Colonic mucosa (tissue), 4 donors: ENCODE measurements at places on chromosomes 16 and 17. TPM values are rescaled to one million over a fixed set of nuclear protein-coding genes. Genes with fewer than 3 reads are reported as not detected.

SMTNL2 gene
- 0.27 TPM for total RNA-seq

MYCBPAP gene
- 2.8 TPM for total RNA-seq

TMEM238L gene
- total RNA-seq: 68.8 TPM

TBC1D16 gene
- total RNA-seq: 19.8 TPM

HS3ST3B1 gene
- 1.1 TPM for total RNA-seq

CCNF gene
- total RNA-seq: 8.6 TPM

CCR7 gene
- 1.9 TPM for total RNA-seq

NPIPB8 gene
- total RNA-seq: 3.6 TPM

CCL4L2 gene
- 0.96 TPM for total RNA-seq

ALDOA gene
- 2,396 TPM for total RNA-seq

UMOD gene
- total RNA-seq: not detected

SLC13A5 gene
- not detected for total RNA-seq

TCAP gene
- total RNA-seq: 0.49 TPM

OTOP2 gene
- 5.7 TPM for total RNA-seq

ACAP1 gene
- 12.1 TPM for total RNA-seq

ZNF778 gene
- 6.4 TPM for total RNA-seq

SLC26A11 gene
- total RNA-seq: 8.0 TPM

CACNG3 gene
- total RNA-seq: not detected

NPIPB6 gene
- total RNA-seq: 1.2 TPM

NXN gene
- total RNA-seq: 2.6 TPM

ATP6V0A1 gene
- 93.0 TPM for total RNA-seq

KRTAP9-2 gene
- total RNA-seq: not detected

SLC13A2 gene
- 40.5 TPM for total RNA-seq

CPNE7 gene
- 0.19 TPM for total RNA-seq

TBX2 gene
- total RNA-seq: 5.0 TPM

SCARF1 gene
- total RNA-seq: 7.7 TPM

TOX3 gene
- 53.0 TPM for total RNA-seq

ALOX15B gene
- 0.52 TPM for total RNA-seq

HBQ1 gene
- not detected for total RNA-seq

CRYBA1 gene
- not detected for total RNA-seq

RPL26 gene
- 1,223 TPM for total RNA-seq

FOXN1 gene
- not detected for total RNA-seq

KRTAP1-3 gene
- not detected for total RNA-seq

CRHR1 gene
- not detected for total RNA-seq

CNTROB gene
- 40.6 TPM for total RNA-seq

CPHXL2 gene
- total RNA-seq: not detected

KCNJ12 gene
- 0.82 TPM for total RNA-seq

QPRT gene
- total RNA-seq: 102 TPM

ATP1B2 gene
- total RNA-seq: 0.54 TPM

PGAP3 gene
- total RNA-seq: 42.0 TPM

DNAH9 gene
- 0.69 TPM for total RNA-seq

CLDN6 gene
- total RNA-seq: 1.2 TPM

HBA2 gene
- total RNA-seq: 3.5 TPM

VTN gene
- total RNA-seq: 1.8 TPM

ASB16 gene
- 0.32 TPM for total RNA-seq

TPSD1 gene
- total RNA-seq: 0.19 TPM

CCL16 gene
- not detected for total RNA-seq

TMC5 gene
- 113 TPM for total RNA-seq

PRSS36 gene
- 3.6 TPM for total RNA-seq

STH gene
- total RNA-seq: not detected

LCAT gene
- 3.4 TPM for total RNA-seq

MT1M gene
- total RNA-seq: 21.2 TPM

UNC13D gene
- total RNA-seq: 25.9 TPM

IGFBP4 gene
- 182 TPM for total RNA-seq

NEUROD2 gene
- not detected for total RNA-seq

NECAB2 gene
- 0.42 TPM for total RNA-seq

FOXC2 gene
- 0.11 TPM for total RNA-seq

SLC35G6 gene
- total RNA-seq: not detected
